ENCODE measurements at places on chromosomes 16 and 17.
A peak's percentile ranks its signal among the peaks of the same experiment; 100 is the strongest.

GRCh38 chr17:40075201-40075941 lies 12.6 kb downstream of the THRA start:
- DNase-seq, result peak; percentile 77

DNA sequence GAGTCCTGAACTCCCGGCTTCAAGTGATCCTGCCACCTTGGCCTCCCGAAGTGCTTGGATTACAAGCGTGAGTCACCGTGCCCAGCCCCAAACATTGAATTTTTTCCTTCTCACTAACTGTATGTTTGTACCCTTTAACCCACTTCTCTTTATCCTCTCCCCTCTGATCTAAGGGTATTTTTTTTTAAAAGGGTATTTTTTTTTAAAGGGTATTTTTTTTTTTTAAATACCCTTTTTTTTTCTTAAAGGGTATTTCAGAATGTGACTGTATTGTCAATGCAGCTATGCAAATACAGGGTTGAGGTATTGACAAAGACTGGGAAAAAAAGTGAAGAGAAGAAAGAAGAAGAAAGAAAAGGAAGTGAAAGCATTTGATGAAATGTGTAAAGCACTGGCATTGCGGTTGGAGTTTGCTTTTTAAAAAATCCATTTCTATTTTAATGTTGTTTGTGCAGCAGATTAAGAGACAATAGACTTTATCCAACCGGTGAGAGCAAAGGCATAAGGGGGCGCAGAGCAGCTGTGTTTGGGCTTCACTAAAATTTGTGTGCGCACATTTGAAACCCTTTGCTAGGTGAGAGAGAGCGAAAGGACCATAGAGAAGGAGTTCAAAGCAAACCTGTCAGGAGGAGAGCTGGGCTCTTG lies 42.4 kb downstream of the SYT17 start:
- DNase-seq, result no peak

DNA sequence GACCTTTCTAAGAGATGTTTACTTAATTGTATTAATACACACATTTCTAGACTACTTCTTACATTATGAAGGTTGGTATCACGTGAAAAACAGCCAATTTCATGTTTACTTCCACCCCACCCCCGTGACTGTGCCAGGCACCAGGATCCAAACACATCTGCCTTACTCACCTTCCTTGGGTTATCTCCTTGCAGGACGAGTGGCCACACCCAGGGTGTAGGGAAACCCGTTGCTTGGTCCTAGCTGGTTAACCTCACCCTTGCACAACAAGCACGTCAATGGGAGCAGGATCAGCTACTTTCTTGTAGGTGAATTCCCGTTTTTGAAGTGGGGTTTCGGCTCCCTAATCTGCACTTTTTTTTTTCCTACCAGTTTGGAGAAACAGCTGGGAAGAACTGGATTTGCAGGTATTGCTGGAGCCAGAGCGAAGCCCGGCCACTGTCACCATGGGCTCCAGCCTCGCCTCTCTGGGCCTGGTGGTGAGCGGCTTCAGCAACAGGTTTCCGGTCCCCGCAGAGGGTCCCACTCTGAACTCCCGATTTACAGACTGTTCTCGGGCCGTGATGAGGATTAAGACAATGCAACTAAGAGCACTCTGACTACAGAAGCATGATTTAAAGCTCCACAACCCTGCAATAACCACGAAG lies 2.1 kb upstream of the UBB start:
- no peak for DNase-seq

DNA sequence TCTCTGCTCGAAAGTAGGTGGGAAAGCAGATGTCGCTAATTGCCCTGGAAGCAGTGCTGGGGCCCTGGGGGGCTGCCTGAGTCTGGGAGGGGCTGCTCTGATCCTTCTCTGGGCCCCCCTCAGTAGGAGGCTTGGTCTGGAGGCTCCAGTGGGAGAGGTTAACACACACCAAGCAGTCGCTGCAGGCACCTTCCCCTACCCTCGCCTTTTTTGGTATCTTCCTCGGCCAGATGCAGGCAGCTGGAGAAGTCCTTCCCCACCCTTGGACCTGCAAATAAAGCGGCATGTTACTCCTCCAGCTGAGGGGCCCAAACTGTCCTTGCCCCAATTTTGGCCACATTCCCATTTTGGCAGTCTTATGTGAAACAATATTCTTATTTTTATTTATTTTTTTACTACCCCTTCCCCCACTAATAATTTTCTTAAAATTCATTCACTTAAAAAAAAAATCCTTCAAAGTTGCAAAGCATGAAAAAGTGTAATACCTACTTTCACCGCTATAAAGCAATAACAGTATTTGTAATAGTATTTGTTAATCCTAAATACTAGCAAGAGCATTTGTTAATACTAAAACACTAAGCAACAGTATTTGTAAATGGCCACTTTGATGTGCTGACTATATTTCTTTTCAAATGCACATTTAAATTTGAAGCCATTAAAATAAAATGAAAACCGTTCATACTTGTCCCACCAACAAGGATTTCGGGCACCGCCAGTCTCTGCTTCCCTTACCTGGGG lies 15.0 kb downstream of the C16orf46 start:
- DNase-seq, result no peak

DNA sequence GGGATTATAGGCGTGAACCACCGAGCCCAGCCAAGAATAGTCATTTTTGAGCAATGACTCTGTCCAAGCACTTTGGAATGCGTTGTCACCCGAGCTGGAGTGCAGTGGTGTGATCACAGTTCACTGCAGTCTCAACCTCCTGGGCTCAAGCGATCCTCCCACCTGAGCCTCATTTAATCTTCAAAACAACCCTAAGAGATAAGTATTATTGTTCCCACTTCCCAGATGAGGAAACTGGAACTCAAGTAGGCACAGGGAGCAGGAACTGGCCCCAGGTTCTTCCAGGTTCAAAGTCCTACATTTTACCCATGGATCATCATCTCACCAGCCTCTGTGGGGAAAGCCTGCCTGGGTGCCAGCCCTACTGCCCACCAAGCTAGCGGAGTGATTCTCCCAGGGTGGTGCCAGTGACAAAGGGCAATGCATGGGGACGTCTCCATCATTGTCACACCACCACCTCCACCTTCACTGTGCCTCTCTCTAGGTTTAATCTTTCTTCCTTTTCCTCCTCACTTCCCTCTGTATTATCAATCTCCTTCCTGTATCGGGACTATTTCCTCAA lies 11.3 kb upstream of the RNF157 start:
- DNase-seq, result no peak

GRCh38 chr17:35448214-35448898 lies at the start of gene SLFN13:
Gene SLFN13 (minus strand): TSS chr17:35448766. CDS start chr17:35445680, 3,086 bp downstream.
- DNase-seq, result peak; percentile 76

- no peak for DNase-seq
Measured at GRCh38 chr16:55369151-55369550, 45.1 kb downstream of the IRX6 start.

- DNase-seq, result no peak
Measured at GRCh38 chr17:2903193-2903974, 107.1 kb downstream of the RAP1GAP2 start.

GRCh38 chr16:24694931-24695330 lies 34.5 kb upstream of the TNRC6A start:
- no peak for DNase-seq

- DNase-seq, result no peak
Measured at GRCh38 chr16:56732366-56732765, 2.4 kb downstream of the NUP93 start.

DNA sequence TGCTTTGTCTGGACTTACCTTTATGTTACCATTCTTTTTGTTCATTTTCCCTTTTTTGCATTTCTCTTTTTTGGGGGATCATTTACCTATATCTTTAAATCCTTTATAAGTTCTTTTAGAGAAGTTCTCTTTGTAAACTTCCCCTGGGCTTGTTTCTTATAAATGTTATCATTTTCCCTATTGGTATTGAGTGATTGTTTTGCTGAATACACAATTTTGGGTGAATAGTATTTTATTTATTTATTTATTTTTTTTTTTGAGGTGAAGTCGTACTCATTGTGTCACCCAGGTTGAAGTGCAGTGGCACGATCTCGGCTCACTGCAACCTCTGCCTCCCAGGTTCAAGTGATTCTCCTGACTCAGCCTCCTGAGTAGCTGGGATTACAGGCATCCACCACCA lies 18.4 kb downstream of the TBX21 start:
- no peak for DNase-seq

- no peak for DNase-seq
Measured at GRCh38 chr17:76354317-76354729, 607 bp upstream of the PRPSAP1 start.

- DNase-seq, result no peak
Measured at GRCh38 chr17:33967608-33968349, 287.3 kb upstream of the CCL2 start.

DNA sequence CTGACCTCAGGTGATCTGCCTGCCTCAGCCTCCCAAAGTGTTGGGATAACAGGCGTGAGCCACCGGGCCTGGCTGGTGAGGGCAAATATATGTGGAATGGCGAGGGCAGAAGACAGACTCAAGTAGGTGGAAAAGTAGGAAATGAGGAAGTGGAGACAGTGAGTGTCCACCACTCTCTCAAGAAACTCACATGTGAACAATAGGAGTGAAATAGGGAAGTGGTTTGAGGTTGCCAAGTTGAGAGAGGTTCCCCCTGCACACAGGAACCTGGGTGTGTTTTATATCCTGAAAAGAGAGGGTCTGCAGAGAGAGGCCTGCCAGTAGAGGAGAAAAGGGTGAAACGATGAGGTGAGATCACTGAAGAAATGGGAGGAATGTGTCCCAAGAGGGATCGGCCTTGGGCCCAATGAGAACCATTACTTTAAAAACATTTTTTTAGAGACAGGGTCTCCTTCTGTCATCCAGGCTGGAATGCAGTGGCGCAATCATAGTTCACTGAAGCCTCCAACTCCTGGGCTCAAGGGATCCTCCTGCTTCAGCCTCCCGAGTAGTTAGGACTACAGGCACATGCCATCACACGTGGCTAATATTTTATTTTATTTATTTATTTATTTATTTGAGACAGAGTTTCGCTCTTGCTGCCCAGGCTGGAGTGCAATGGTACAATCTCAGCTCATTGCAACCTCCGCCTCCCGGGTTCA lies 17.1 kb upstream of the CORO1A start:
- DNase-seq, result no peak

DNA sequence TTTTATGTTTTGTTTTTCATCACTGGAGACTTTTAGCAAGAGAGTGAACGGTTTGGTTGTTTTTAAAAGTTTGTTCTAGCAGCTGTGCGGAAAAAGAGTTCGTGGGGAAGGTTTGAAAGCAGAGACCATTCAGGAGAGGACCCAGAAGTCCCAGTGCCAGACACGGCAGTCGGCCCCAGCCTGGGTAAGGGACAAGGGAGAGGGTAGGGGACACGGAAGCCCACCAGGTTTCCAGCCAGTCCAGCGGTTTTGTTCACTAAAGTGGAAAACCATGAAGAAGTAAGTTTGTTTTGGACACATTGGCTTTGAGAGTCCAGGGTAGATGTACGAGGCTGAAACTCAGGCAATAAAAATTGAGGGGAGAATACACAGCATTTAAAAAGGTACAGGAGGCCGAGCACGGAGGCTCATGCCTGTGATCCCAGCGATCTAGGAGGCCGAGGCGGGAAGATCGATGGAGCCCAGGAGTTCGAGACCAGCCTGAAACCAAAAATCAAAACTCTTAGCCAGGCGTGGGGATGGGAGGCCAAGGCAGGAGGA lies 56.8 kb upstream of the RPH3AL start:
- DNase-seq, result no peak

GRCh38 chr16:65523283-65523944 lies 401.6 kb upstream of the CDH11 start:
- no peak for DNase-seq

DNA sequence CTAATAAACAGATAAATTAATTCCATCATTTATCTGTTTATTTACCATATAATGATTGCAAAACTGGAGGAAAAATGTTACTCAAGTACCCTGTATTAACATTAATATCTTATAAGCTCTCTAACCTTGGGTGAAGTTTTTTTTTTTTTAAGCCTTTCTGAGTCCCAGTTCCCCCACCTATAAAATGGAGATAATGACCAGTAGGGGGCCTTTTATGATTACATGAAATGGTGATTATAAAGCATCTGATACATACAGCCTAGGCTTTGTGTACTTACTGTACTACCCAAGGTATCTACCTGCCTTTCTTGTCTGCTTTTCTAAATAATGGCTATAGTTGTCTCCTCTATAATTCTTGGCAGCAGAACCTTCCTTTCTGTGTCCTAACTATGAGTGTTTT lies 22.6 kb downstream of the LRRC36 start:
- DNase-seq, result no peak

DNA sequence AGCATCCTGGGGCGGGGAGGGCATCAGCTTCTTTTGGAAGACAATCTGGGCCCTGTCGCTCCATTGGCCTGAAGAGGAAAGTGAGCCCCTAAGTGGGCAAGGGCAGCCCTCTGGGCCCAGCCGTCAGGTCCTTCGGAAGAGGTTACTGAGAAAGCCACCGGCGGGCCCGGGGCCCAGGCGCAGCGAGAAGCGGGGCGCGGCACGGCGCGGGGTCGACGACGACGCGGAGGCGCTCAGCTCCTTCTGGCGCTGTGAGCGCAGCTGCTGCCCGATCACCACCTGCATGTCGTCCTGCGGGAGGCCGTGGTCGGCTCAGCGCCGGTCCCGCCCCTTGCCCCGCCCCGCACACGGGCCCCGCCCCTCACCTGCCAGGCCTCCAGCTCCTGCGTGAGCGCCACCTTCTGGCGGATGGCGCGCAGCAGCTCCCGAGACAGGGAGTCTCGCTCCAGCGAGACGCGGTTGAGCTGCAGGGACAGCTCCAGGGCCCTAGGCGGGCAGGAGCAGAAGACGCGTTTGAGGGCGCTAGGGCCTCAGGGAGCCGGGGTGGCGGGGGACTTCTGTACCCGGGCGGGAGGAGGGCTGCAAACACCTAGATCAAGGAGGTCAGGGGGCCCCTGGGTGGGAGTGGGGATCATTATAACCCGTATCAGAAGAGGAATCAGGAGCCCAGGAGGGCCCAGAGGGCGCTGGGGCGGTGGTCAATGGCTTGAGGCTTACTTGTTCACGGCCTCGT lies 4.3 kb downstream of the THOC6 start:
- DNase-seq, result peak; percentile 90

- no peak for DNase-seq
Measured at GRCh38 chr17:31416503-31416923, 25.0 kb downstream of the RAB11FIP4 start.

GRCh38 chr17:43360739-43361505 lies 37.9 kb upstream of the ARL4D start:
- peak; percentile 90 for DNase-seq

- DNase-seq, result no peak
Measured at GRCh38 chr17:9356488-9356911, 219.1 kb downstream of the STX8 start.

- no peak for DNase-seq
Measured at GRCh38 chr17:18011286-18011685, 27.7 kb downstream of the ATPAF2 start.

DNA sequence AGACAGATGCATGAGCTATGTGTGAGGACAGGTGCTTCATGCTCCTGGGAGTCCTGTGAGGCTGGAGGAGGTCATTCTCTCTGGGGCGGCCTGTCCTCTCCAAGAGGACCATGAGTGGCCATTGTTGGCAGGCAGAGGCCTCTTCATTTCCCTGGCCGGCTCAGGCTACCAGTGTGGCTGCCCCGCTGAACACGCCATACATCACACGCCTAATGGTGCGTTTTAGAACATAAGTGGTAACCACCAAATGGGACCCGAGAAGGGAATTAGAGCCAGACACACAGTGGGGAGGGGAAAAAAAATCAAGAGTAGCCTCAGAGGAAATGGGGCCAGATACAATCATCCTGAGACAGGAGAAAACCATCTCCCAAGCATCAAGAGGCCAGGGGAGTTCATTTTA lies 140.0 kb downstream of the SPACA3 start:
- DNase-seq, result no peak

Measured in activated CD4-positive, alpha-beta T cell treated with anti-CD3 and anti-CD28 coated beads for 4 hours (primary cell).